ENCODE measurements at places on chromosomes 6 and 20.

DNA sequence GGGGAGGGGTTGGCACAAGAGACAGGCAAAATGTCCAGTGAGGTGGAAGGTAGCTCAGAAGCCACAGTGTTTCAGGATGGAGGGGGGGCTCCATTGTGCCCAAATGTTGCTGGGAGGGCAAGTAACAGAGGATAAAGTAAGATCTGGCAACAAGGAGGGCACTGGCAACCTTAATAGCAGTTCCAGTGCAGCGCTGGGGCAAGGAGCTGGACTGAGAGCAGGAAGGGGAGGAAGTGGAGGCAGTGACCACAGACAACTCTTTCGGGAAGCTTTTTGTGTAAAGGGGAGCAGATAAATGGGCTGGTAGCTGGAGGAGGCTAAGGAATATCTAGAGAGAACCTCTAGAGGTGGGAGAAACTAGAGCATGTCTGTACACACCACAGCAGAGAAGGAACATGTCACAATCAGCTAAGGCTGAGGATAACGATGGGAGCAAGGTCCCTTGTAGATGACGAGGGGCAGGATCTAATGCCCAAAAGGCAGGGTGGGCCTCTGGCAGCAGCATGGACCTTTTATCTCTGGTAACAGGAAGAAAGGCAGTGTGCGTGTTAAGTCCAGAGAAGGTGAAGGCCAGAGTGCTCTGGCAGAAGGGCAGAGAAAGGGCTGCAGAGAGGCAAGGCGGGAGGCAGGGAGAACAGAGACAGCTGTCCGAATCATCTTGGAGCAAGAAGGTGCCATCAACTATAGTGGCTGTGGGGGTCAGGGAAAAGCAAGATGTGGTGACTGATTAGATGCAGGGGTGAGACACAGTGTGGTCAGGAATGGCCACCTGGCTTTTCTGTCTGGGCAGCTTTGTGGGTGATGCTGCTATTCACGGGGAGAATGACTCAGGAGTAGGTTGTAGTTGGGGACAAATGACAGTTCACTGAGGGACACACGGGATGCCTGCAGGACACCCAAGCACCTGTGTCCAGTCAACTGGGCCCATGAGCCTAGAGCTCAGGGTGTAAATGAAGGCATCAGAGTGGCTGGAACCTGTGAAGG, 17.4 kb downstream of the TMEM242 start:
- DNase-seq, result no peak

DNA sequence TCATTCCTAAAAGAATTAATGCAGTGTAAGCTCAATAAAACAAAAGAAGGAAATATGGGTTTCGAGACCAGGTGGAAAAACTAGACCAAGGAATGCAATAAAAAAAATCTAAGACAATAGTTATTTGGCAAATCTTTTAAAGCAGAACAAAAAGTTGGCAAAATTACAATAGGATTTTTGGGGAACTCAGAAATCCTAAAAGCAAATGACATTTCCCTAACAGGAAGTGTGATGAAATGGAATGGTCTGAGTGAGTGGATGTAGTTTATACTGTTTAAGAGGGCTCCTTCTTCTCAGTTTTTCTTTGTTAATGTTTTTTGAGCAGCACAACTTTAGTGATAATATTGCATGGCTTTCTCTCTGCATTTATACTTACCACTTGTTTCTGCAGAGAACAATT, 190.0 kb downstream of the PLCB4 start:
- no peak for DNase-seq

GRCh38 chr6:19052219-19052618, 665.1 kb downstream of the RNF144B start:
- DNase-seq, result no peak

DNA sequence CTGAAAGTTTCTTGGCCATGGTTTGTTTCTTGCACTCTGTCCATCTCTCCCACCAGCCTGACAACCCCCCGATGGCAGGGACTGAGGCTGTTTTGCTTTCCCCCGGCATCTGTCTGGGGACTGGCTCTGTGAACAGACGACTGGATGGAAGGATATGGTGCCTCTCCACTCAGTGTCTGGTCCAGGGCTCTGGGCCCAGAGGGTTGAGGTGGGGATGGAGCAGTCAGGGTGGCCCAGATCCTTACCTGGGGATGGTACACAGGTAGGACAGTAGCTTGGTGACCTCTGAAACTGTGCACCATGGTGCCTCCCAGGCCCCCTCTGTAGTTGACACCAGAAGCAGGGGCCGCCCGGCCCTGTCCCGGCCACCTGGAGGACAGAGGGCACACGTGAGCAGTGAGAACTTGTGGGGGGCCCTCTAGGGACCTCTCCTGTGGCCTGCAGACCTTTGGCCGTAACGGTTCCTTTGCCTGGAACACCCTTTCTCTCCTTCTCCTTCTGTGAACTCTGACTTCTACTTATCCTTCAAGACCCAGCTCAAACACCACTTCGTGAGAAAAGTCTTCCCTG, 29.5 kb downstream of the KIAA1755 start:
- no peak for DNase-seq

DNA sequence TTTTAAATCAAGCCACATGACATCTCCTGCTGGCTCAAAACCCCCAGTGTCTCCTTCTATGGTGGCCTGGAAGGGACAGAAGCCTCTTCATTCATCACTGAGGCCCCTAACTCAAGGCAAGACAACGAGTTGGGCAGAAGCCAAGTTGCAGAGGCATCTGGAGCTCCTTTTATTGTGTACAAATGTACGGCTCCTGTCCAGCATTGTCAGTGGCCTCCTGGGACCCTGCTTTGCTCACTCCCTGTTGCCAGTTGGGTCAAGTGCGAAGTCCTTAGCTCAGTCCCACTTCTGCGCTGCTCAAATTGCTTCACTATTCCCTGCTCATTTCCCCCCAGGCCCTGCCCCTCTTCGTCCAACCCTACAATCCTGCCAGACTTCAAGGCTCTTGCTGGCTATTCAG, 181.2 kb upstream of the PMEPA1 start:
- DNase-seq, result no peak

- DNase-seq, result no peak
Measured at GRCh38 chr6:130394246-130394645, 28.4 kb downstream of the TMEM200A start.

GRCh38 chr20:41145317-41145716, 8.0 kb downstream of the PLCG1 start:
- DNase-seq, result no peak

GRCh38 chr20:50221501-50222308, 31.1 kb downstream of the CEBPB start:
- DNase-seq, result no peak

DNA sequence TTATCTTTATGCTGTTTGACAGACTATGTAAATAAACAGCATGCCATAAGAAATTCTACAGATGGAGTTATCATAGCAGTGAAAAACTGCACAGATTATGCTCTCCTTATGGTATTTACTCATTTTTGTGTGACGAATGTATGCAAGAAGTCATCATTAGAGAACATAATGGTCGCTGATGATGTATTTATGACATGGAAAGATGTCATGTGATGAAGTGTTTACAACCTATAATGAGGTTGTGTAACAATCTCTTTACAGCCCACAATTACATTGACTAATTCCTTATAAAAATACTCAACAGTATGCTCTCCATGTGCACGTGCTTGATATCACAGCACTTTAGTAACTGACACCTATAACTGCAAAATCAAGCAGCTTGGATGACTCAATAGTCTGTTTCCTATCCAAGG, 192.4 kb downstream of the BMP2 start:
- DNase-seq, result no peak

DNA sequence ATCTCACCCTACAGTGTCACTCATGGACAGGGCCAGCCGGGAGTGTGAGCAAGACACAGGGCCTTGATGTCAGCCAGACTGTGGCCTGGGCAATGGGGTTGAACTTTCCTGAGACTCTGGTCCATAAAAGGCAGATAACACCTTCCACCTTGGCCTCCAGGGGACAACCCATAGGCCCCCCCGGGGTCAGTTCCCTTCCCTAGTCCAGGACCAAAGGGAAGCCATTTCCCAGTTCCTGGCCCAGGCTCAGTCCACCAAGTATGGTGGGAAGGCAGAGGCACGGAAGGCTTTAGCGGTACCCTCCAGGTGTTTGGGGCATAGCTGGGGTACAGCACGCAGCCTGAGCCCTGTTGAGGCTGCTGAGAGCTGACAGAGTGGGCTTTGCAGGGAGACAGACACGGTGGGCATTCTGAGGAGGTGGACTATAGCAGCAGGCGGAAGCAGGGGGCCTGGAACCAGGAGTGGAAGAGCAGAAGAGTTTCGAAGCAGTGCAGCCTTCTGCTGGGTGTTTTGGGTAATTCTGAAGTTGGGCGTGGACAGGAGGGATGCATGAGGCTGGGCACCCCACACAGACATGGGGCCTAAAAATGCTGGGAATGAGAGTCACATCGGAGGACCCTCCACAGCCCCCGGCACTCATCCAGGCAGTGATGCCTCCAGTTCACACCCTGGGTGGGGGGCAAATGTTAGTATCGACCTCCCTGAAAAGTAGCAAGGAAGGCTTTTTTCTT, 43.9 kb upstream of the CD93 start:
- no peak for DNase-seq

DNA sequence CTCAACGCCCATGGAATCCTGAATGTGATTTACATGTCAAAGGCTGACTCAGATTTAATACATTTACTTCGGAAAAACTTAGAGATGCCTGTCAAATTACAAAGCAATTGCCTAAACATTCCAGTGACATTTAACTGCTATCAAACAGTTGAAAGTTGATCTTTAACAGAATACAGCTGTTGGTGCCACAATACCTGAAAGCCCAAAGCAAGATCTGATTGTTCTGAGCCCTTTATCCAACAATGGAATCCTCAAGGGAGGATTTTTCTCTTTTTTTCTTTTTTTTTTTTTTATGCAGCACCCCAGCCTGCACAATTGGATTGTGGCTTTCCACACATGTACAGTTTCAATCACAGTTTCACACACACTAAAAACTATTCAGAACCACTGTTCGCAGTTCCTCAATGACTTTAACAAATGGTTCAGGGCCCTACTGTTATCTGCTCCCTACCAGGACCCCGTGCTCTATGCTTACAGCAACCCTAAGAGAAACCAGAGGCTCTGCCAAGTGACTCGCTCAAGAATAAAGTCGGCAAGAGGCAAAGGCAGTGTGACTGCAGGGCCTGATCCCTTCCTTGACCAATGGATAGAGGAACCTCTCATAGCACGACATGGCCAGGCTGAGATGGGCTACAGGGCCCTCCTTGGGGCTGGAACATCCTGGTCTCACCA, 33.3 kb downstream of the EPB41L2 start:
- DNase-seq, result no peak

DNA sequence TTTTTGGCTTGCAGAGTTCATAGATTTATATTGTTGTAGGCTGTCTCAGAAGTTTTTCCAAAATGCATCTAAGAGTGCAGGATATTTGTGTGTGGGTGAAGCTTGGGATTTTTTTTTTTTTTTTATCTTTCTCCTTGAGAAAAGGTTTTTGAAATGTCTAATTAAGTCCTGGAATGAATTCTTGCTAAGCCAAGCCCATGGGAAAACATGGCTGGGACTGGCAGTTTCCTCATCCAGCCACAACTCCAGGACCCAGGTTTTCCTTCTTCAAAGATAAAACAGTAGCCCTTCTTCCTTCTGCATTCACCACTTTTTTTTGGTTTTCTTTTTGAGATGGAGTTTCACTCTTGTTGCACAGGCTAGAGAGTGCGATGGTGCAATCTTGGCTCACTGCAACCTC, 242.5 kb upstream of the JAG1 start:
- DNase-seq, result no peak

- DNase-seq, result no peak
Measured at GRCh38 chr20:43194137-43194536, 4.4 kb upstream of the PTPRT start.

- DNase-seq, result no peak
Measured at GRCh38 chr6:44514085-44514484, 126.6 kb downstream of the CDC5L start.

DNA sequence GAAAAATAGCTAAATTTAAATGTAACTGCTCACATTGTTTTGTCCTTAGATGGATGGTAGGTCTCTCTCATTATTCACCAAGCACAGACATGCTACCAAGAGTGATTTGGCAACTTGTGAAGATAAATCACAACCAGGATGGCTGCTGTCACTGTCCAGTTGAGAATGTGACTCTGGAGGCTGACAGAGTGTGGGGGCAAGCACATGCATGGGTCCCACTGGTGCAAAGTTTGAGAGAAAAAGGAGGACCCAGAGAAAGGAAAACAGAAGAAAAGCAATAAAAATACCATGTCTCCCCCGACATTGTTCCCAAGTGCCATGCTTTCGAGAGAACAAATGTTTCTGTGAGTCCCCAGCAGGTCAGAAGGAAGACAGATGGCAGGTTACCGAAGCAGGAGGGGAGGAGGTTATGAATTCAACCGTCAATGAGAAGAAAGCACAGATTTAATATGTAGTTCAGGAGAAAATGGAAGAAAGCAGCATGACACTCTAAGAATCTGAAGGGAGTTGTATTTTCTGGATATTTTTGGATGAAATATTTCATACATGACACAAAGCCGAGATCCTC, 73.0 kb upstream of the TSHZ2 start:
- no peak for DNase-seq

GRCh38 chr6:13355999-13356785, 27.9 kb upstream of the TBC1D7 start:
- DNase-seq, result no peak

GRCh38 chr20:22449188-22449973, 135.0 kb downstream of the FOXA2 start:
- DNase-seq, result peak; percentile 70

- DNase-seq, result no peak
Measured at GRCh38 chr6:147891671-147892070, 383.2 kb downstream of the SAMD5 start.

DNA sequence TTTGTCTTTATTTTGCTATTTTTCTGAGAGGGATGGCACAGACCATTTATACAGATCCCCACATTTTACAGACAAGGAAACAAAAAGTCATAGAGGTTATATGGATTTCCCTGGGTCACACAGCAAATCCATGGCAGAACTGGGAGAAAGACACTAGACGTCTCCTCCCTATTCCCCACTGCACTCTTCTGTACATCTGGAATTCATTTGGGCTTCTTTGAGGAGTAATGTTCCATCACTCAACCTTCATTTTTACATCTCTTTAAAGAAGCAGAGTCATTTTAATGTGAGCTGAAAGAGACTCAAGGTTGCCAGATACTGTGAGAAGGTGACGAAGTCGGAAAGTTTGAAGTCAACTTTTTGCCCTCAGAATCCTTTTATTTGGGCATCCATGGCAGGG, 207.3 kb downstream of the OTOR start:
- DNase-seq, result no peak

DNA sequence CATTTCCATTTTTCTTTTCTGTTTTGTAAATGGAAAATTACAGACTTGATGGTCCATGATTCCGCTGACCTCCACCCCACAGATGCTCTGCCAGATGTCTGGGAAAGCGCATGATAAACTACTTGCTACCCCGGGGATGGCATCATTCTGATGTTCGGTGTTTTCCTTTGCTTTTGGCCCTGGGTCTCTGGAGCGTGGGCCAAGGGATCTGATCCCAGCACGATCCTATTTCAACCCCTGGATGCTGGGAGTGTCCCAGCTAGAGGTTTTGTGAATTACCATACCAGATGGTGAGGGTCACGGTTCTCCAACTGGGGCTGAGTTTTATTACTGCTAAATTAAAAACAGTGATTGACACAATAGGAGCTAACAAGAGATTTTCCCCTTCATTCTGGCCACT, 25.2 kb upstream of the MYLIP start:
- no peak for DNase-seq

GRCh38 chr6:69422020-69422419, 374.8 kb downstream of the LMBRD1 start:
- DNase-seq, result no peak
